ENCODE measurements at places on chromosomes 2 and 18.

GRCh38 chr18:7104649-7105048 lies 12.9 kb downstream of the LAMA1 start:
- no peak for DNase-seq

GRCh38 chr2:158817588-158817987 lies 22.5 kb downstream of the DAPL1 start:
- DNase-seq: no peak

- no peak for DNase-seq
Measured at GRCh38 chr2:230888824-230889400, 24.2 kb downstream of the ITM2C start.

GRCh38 chr2:232951891-232952290 lies 61.2 kb downstream of the NGEF start:
- DNase-seq: no peak

GRCh38 chr2:9306911-9307310 lies 100.3 kb downstream of the ASAP2 start:
- DNase-seq: no peak

DNA sequence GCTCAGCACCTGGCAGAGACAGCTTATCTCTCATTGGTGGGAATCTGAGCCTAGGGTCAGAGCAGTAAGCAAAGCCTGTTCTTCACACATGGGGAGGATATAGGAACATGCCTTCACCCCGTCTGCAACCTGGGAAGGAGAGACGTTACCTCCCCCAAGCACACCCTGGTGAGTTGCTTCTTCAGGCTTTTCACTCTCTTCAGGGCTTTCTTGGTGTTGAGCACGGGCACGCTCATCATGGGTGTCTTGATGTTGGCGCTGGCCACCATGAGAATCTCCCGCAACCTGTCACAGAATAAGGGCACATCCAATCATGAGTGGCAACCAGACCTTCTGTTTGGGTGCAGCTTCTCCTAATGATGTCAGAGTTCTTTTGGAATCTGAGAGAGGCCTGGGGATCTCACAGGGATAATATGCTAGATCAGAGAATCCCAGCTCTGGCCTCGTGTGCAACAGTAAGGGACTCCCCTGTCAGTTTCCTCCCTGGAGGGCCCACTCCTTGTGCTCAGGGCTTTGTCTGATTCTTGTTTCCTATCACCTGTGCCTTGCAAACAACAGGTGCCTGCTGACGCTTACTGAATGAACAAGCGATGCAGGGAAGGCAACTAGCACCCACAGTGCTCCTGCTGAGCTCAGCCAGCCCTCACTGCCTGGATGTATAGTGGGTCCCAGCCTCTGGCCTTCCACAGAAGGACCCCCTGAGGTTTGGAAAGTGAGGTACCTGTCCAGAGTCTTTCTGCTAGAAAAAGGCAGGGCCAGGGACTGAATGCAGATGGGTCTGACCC lies 66.3 kb downstream of the POLR1A start:
- no peak for DNase-seq

DNA sequence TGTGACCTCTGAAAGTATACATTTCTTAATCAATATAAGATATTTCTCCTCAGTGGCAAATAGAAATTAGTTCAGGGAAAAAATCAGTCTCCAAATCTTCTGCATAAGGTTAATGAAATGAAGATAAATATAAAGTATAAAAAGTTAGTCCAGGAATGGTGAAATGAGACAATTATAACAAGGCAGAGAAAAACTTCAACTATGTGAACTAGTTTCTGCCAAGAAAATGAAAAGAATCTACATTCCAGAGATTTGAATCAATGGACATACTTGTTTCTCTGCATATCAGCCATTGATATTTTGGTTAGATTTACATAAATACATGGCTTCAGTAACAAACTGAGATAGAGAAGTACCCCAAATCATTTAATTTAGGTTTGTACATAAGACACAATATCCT lies 249.0 kb downstream of the EXOC6B start:
- no peak for DNase-seq

DNA sequence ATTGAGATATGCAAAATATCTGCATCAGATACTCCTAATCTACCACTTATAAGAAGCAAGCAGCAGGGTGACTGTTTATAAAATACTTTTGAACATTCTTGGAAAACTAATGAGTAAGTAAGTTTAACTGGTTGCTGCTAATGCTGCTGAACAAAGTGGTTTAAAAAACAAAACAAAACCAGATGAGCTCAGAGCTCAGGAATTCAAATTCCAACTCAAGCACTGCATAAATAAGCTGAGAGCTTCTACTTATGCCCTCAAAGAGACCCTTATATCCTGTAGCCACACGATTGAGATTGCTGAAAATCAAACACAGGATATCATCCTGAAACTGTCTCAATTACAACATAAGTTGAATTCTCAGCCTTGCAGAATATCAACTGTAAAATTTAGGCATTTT lies 62.3 kb upstream of the NYAP2 start:
- DNase-seq: no peak

DNA sequence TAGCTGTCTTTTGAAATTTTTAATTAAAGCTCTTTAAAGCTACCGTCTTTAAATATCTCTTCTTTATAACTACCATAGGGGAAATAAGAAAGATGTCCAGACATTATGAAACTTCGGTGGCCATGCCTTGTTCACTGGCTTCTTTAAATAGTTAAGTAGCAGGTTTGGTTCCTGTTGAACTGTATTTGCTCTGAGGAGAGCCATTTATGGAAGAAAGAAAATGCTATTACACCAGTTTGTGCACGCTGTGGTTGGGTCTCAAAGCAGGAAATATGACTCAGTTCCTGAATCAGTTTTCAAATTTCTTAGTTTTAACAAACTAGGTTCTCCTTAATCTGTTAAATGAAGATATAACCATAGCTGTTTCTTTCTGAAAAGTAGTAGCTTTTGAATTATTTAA lies 12.2 kb downstream of the ARPC2 start:
- no peak for DNase-seq

GRCh38 chr2:229180658-229181057 lies 90.4 kb downstream of the PID1 start:
- DNase-seq: no peak
